Erythroblast (primary cell): ENCODE measurements at places on chromosomes 6 and 20.

GRCh38 chr20:36099106-36099505 lies 55.4 kb upstream of the EPB41L1 start:
- no peak for DNase-seq

GRCh38 chr20:54172856-54173652 lies 732 bp downstream of the CYP24A1 start:
- no peak for DNase-seq

DNA sequence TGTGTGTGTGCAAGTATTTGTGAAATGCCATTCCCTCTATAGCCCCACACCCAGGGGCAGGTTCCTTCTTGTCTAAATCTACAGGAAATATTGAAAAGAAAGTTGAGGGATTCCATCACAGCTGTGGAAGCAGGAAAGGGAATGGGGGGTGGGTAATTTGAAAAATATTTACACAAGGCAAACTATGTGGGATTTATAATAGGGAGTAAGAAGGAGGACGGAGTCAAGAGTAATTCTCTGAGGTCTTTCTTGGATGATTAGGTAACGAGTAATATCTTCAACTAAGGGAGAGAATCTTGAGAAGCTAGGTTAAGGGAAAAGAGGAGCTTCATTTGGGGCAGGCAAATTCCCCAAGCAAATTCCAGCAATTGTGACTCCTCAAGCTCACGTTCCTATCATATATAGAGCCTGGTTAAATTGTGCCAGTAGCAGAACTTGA lies 113.5 kb upstream of the SGK1 start:
- DNase-seq, result no peak

GRCh38 chr20:45545754-45546453 lies 1.3 kb downstream of the EPPIN start:
- DNase-seq, result no peak

DNA sequence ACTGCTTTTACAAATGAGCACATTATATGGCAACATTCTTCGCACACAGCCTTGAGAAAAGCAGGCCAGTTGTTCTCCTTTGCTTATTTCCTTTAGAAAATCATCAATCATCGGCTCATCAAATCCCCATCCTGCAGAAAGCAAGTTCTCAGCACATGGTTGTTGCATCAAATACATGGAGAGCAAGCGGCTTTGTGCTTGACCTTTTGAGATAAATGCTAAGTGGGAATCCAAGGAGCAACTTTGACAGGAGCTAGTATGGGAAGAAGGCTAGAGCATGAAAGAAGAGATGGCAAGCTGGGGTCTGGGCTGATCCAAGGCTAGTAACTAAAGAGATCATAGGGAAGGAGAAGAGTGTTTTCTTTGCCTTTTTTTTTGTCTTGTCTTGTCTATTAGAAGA lies 43.2 kb upstream of the ADTRP start:
- DNase-seq, result no peak

GRCh38 chr6:113489952-113490746 lies 367.0 kb upstream of the MARCKS start:
- no peak for DNase-seq

- no peak for DNase-seq
These were observed 24.0 kb downstream of the TBX18 start for GRCh38 chr6:84740385-84740784.

- no peak for DNase-seq
These were observed 7.6 kb downstream of the SLC44A4 start for GRCh38 chr6:31871046-31871659.

- peak; percentile 68 for DNase-seq
These were observed 1.3 kb downstream of the BLCAP start for GRCh38 chr20:37526238-37526838.

- no peak for DNase-seq
These were observed 208.3 kb downstream of the TASP1 start for GRCh38 chr20:13430346-13431002.
